ENCODE measurements at places on chromosomes 7 and 10. TPM values are rescaled to one million over a fixed set of nuclear protein-coding genes. Genes with fewer than 3 reads are reported as not detected.

GRCh38 chr10:6458814-6459213 lies 121.3 kb downstream of the PRKCQ start:
- H3K27ac ChIP-seq: no peak overlapping the region
- no peak for DNase-seq
- H3K4me3 ChIP-seq: no peak overlapping the region
- no peaks in the 10 kb centered on the region for H3K36me3 ChIP-seq

- H3K36me3 ChIP-seq: peaks cover 2% of the 10 kb centered on the region
- no peak for DNase-seq
- peak overlapping the region; percentile 0 for H3K27ac ChIP-seq
Observed at GRCh38 chr10:62015994-62016393, 114.5 kb downstream of the ARID5B start.

- H3K4me1 ChIP-seq: no peaks in the 10 kb centered on the region
- H3K4me3 ChIP-seq: no peak overlapping the region
- H3K27me3 ChIP-seq: no peaks in the 10 kb centered on the region
- H3K36me3 ChIP-seq: no peaks in the 10 kb centered on the region
- no peak overlapping the region for H3K27ac ChIP-seq
Observed at GRCh38 chr7:118949031-118949430, 724.5 kb downstream of the ANKRD7 start.

Gene PLAU
- total RNA-seq: 60.1 TPM

Data from fibroblast of lung (primary cell).